Psoas muscle (tissue), 8 donors: ENCODE measurements at places on chromosomes 16 and 17. TPM values are rescaled to one million over a fixed set of nuclear protein-coding genes. Genes with fewer than 3 reads are reported as not detected.
A peak's percentile ranks its signal among the peaks of the same experiment; 100 is the strongest.

GRCh38 chr17:81517339-81518112, 4.9 kb upstream of the ACTG1 start:
- H3K4me1 ChIP-seq, result peaks cover 44% of the 10 kb centered on the region
- peaks cover 13% of the 10 kb centered on the region for H3K27me3 ChIP-seq
- peak overlapping the region; percentile 86 for H3K4me3 ChIP-seq
- no peaks in the 10 kb centered on the region for H3K36me3 ChIP-seq
- peak overlapping the region; percentile 41 for H3K27ac ChIP-seq

DNA sequence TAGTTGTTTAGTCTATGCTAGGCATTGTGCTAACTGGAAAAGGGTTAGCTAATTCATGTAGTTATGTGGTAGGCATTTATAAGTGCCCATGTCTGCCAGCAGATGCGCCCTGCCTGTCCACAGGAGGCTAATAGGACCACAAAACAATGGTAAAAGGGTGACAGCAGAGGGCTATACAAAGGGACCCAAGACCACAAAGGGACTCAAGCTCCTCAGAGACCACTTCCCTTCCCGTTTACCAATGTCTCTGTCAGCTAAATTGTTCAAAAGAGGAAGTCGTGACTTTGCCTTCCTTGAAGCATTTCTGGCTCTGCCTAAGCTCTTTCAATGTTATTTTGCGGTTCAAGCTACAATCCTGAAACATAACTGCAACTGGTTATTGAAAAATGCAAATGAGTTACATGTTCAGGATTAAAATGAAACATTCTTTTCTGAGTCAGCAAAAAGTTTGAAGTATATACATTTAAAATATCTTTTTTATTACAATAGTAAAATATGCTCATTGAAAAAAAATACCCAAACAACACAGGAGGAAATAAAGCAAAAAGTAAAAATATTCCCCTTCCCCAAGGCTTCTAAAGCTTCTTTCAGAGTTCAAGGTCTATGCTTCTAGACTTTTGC, 149.2 kb downstream of the MAF start:
- no peaks in the 10 kb centered on the region for H3K4me1 ChIP-seq
- no peaks in the 10 kb centered on the region for H3K36me3 ChIP-seq
- H3K27ac ChIP-seq, result no peak overlapping the region
- H3K27me3 ChIP-seq, result no peaks in the 10 kb centered on the region
- no peak overlapping the region for H3K4me3 ChIP-seq

DNA sequence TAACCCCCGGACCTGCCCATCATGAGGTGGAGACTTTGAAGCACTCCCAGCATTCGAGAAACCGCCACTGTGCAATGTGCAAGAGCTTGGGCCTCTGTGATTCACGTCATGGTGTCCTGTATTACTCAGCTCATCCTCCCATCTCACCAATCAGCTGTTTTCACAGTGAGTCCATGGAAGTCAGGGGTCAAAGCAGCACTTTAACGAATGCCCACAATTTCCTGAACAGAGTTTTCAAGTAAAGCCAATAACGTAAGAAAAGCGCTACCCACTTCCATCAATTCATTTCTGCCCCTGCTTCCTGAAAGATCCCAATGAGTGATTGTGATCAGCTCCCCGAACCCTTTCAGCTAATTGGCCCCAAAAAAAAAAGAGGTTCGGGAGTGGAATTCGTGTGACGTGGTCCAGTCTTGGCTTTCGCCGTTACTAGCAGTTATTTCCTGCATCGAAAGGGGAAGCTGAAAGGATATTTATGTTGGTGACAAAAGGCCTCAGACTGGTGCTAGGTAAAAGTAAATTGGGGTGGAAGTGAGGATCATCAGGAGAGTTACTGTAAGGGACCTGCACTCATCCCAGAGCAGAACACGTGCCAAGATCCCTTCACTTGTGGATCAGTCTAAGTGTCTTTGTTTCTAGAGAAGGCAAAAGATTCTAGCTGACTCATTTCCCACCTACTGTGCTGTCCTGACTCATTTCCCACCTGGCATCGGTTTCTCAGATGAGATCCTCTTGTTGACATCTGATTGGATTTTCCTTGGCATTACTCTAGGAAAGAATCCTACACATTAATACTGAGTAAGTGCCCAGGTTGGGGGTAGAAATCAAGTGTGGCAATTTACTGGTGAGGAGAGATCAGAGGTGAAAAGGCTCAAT, 136.7 kb upstream of the NUDT7 start:
- no peaks in the 10 kb centered on the region for H3K27me3 ChIP-seq
- no peak overlapping the region for H3K4me3 ChIP-seq
- no peak overlapping the region for H3K27ac ChIP-seq
- H3K36me3 ChIP-seq, result no peaks in the 10 kb centered on the region
- no peak for DNase-seq

CD300E gene
- 0.21 TPM for total RNA-seq

DNA sequence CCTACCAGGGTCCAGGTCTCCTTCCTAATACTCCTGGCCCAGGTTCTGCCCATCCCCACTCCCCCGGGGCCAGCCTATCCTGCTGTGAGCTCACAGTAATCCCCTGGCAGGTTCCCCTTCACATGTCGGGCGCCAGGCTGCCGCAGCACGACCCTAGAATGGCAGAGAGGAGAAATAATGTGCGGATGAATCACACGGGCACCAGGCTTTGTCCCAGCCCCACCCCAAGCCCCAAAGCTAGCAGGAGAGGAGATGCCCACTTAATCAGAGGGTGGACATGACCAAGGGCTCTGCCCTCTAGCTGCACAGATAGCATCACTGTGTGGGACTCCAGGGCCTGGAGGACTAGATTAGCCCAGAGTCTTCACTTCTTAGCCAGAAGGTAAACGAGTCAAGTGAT, 39.5 kb downstream of the ST3GAL2 start:
- DNase-seq, result no peak
- peaks cover 30% of the 10 kb centered on the region for H3K36me3 ChIP-seq
- no peak overlapping the region for H3K27ac ChIP-seq
- peaks cover 1% of the 10 kb centered on the region for H3K4me1 ChIP-seq
- no peaks in the 10 kb centered on the region for H3K27me3 ChIP-seq
- no peak overlapping the region for H3K4me3 ChIP-seq
